Natural killer cell (primary cell): ENCODE measurements at places on chromosomes 3 and 15. TPM values are rescaled to one million over a fixed set of nuclear protein-coding genes. Genes with fewer than 3 reads are reported as not detected.

Gene SLC24A5
- total RNA-seq: not detected

DNA sequence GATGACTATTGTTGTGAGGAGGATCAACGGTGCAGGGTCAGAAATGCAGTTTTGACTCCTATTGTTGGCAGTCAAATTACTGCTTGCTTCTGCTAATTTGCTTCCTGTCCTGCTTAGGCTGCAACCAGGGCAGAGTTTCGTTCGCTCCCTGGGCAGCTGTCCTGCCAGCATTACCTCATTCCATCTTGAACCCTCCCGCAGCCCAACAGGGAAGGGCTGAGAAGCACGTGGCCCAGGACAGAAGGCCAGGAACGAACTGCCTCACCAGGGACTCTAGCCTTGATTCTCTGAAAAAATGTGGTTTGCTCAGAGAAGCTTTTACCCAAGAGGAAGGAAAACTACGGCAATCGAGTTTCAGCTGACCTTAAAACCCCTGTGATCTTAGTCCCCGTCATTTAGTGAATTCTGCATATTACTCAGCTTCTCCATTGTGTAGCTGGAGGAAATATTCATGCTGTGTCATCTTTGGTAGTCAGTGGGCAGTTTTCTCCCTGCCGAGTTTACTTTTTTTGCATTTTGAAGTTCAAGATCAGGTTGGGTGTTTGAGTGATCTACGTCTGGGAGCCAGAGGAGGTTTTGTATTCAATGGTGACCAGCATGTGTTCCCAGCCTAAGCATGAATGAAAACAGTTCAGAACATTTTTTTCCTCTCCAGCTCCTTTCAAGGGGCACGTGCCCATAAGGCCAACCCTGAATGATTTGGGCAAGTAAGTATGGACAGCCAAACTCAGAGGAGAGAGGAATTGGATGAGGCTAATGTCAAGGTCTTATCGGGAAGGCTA lies 23.0 kb downstream of the TLNRD1 start:
- peak; percentile 7 for DNase-seq

DNA sequence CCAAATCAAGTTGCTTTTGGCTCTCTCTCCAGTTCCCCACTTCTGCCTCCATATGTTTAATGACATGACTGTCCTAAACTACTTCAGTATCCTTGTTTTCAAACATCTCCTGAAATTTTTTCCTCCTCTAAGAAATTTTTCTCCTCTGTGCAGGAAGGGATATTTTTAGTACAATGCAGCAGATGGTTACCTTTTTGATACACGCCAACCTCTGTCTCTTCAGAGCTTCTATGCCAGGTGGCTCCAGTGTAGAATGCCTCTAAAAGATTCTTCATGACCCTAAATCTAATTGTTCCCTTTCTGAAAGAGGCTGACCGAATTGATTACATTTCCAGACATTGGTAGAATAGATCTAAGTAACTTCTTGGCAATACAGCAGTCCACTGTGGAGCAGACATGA lies 33.7 kb downstream of the TMOD3 start:
- DNase-seq: no peak

DNA sequence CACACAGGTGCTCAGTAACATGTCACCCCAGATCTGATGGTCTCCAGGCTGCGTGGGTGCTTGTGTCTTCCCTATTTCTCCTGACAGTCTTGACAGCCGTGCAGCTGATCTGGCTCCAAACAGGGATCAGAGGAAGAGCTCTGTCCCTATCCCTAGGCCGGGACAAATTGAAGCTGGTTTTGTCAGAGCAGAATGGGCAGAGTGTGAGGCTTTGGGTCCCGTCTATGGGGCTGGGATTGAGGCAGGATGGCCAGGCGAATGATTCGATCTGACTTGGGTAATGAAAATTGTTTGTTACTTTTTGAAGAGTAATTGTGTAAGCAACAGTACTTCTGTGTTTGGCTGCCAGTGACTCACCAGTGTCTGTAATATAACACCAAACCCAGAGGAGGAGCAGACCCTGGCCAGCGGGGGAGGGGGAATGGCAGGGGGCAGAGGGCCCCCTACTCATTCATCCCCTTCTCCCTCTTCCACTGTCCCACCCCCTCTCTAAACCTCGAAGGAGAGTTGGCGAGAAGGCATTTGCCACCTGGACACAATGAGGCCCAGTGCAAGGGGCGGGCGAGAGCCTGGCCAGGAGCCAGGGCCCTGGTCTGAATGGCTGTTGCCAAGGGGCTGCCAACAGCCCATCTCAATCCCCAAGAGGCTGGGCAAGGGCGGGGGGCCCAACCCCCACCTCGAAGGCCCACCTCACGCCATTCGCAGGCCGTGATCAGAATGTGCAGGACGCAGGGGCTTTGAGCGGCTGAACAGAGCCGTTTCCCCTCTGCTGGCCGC lies 4.9 kb upstream of the MAGEF1 start:
- DNase-seq: no peak

Gene LHFPL4
- total RNA-seq: not detected

GRCh38 chr3:25091934-25092333 lies 336.1 kb upstream of the RARB start:
- no peak for DNase-seq

- DNase-seq: no peak
Measured at GRCh38 chr3:37764586-37764985, 97.1 kb upstream of the CTDSPL start.

GRCh38 chr15:91821458-91821857 lies 32.0 kb upstream of the SLCO3A1 start:
- no peak for DNase-seq

Gene GHSR
- total RNA-seq: 1.3 TPM

DNA sequence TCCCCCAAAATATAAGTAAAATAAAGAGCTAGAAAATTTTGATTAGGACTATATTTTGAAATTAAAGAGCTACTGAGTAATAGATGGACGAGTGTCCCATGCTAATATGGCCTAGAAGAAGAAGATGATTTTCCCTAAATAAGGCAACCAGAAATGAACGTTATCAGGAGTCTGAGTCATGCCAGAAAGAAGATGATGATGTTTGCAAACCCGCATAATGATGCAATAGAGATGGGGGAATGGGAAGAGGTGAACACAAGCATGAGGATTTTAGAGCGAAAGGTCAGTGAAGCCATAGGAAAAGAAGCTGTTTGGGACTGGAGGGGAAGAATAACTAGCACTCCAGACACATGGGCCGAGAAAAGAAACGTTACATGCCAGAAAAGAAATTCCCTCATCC lies 71.7 kb downstream of the FGF12 start:
- no peak for DNase-seq

DNA sequence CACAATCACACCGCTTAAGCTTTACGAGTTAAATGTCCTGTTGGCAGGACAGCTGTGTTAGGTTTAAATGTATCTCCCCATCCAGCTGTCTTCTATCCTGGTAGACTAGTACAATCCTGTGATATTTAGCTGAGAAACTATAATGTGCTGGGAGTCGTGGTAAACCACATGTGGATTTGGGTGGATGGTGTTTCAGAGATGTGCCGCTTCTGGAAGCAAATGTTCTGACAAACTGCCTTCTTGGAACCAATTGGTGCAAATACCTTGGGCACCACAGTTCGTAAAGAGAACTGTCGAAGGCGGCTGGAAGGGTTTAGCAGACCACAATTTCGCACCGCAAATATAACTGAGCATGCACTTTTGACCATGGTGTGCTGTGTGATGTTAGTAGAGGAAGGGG lies 15.0 kb downstream of the SCG5 start:
- no peak for DNase-seq

DNA sequence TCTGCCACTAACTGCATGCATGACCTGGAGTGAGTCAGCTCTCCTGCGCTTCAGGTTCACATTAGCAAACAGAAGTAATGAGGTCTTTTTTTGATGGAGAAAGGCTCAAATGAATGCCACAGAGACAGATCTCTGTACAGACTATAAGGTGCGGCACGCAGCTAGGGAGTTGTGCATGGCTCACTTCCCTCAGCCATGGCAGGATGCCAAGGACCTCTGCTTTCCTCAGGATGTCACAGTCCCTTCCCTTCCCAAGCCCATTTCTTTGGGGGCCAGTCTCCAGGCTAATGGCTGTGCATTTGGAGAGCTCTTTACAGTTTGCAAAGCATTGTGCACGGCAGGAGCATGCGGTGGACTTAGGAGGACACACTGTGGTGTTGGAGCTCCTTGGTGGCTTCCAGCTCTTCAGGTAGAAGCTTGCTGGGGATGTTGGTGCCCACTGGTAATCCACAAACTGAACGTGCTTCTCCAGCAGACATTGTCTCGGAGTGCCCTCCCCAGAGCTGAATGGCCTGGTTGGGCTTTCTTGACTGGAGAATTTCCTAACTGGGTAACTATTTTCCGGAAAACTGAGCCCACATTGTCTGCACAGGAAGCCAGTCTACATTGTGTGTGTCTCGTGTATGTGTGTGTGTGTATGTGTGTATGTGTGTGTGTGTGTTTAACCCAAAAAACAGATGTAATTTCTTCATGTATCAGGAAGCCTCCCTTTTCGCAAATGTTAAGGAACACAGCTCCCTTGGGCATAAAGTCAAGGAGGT lies 172.5 kb upstream of the TLE3 start:
- no peak for DNase-seq

DNA sequence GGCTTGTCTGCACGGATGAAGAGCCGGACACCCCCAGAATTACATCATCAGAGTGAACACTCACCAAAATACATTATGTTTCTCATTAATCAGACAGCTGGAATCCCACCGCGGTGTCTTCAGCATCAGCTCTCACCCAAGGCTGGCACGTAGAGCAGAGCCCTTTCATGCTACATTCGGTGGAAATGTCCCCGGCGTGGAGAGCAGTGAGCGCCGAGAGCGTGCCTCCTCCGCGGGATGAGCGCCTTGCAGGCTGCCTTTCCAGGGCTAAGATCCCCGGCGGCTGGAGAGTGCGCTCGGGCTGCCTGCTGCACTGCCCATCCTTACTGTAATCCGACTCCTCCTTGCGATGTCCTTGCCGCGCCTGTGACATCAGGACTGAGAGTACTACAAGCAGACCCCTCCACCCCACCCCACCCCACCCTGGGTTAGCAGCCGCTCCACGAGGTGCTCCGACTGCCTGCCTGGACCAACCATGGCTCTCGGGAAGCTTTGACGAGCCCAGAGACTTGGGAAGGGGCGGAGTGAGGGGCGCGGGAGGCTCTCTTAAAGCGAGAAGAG lies at the start of gene ZNF385D:
ZNF385D (minus strand) TSS at position 380 of the 561 bp plus-strand sequence; CDS start at position 86, 294 bp downstream.
- DNase-seq: no peak

- DNase-seq: no peak
Measured at GRCh38 chr3:113136071-113136470, 75.3 kb upstream of the BOC start.

- no peak for DNase-seq
Measured at GRCh38 chr3:163812006-163812405, 1266.3 kb downstream of the SI start.

- DNase-seq: no peak
Measured at GRCh38 chr3:51434746-51435327, 43.8 kb downstream of the RBM15B start.

Gene RARB
- total RNA-seq: not detected

Gene ADGRG7
- not detected for total RNA-seq

Gene SCAMP5
- total RNA-seq: 2.7 TPM

DNA sequence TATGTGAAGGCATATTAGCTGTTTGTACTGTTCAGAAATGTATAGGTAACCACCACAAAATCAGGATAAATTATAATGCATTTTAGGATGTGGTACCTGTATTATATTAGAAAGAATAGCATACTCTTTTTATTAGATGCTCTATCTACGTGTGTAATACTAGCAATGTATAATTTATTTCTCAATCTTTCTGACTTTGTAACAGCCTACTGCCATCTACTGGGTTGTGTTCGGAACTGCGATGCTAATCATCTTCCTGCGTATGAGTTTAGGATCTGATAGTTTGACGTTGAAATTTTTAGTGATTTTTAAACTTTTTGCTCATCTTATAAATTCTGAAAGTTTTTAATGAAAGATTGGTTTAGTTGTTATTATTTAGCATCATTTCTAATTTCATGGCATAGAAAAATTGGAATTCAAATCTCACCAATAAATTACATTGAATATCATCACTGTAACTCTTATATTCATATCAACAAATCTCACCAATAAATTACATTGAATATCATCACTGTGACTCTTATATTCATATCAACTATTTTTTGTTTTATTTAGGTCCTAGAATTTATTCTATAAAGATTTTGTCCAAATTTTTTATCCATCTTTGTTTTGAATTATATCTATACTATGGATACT lies 322.7 kb upstream of the ZNF717 start:
- no peak for DNase-seq

DNA sequence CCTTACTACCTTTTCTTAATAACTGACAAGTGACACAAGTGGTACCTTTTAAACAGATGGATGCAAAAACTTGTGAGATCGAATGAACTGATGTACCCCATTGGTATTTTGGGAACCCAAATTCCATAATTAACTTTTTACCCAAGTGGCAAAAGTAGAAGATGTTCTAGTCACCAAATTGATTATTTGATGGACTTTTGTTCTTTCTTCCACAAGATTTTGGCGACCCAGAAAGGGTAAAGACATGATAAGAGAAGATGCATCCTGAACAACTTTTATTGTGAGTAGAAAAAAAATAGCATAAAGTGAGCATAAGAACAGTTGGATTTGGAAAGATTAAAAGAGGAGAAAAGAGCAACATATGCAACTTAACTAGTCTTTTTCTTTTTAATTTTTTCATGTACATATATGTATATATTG lies 159.5 kb downstream of the TIGIT start:
- DNase-seq: no peak

GRCh38 chr3:153210146-153210545 lies 48.1 kb downstream of the RAP2B start:
- DNase-seq: peak; percentile 74

DNA sequence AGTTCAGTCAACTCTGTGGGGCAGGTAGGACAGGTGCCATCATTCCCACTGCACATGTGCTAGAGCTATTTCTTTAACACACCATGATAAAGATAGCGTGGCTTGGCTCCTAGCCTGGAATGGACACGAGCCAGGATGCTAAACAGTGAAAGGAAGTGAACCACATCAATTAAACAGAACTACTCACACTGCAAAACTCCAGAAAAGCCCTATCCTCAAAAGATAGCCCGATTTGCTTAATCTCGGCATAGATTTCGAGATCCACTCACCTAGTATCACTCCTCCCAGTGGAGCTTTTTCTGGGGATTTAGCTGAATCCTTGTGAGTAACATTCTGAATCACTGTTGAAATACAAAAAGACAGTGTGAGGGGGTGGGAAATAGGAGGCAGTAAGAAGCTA lies 118.0 kb downstream of the ABI3BP start:
- no peak for DNase-seq

DNA sequence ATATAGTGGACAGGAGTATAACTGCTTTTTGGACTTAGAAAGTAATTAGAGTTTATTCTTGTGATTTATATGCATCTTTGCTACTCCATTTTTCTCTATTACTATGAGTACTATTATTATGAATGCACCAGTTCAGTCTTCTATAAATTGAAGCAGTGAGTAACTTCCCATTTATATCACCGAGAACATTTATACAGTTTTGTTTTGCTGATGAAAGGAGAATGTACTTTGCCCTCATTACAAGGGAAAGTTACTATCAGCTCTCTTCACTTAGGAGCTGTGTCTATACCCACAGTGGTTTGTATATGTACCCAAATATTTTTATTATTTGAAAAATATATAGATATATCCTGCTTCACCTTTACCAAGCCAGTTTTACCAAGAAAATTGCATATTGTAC lies 5.7 kb downstream of the KBTBD12 start:
- DNase-seq: no peak
